ENCODE measurements at places on chromosomes 6 and 20.

GRCh38 chr6:48713612-48714011 lies 602.6 kb upstream of the PTCHD4 start:
- DNase-seq = no peak

GRCh38 chr6:54194067-54194466 lies 82.8 kb downstream of the MLIP start:
- no peak for DNase-seq

GRCh38 chr6:21061892-21062291 lies 527.6 kb downstream of the CDKAL1 start:
- DNase-seq = no peak

GRCh38 chr6:169176361-169176991 lies 77.2 kb downstream of the THBS2 start:
- DNase-seq = no peak

DNA sequence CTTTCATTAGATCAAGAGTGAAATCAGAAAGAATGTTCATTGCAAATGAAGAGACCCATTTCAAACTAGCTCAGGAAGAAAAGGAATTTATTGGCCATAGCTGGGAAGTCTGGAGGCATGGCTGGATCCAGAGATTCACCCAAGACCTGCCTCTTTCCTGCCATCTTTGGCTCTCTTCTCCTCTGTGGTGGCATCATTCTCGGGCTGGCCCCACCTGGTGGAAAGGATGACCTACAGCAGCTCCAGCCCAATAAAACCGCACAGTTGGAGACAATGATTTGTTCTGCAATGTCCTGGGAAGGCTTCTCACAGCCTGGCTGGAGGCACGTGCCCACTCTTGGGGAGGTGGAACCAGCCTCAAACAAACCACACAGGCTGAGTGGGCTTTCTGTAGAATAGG lies 18.1 kb upstream of the FERMT1 start:
- no peak for DNase-seq

DNA sequence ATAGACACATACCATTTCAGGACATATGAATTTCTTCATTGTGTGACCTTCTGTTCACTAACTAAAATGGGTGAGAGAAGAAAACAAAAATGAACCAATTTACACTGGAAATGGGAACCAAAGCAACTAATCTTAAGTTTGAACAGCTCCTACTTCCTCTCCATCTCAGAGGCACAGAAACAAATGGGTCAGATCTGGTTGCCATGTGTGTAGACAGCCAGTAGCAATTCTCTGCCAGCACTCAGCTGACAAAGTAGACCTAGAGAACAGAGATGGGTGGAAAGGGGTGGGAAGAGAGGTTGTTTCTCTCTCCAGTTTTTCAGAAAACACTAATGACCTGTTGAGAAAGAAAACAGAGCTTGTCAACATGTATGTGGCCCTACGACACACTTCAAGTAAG lies 14.3 kb upstream of the POPDC3 start:
- no peak for DNase-seq

DNA sequence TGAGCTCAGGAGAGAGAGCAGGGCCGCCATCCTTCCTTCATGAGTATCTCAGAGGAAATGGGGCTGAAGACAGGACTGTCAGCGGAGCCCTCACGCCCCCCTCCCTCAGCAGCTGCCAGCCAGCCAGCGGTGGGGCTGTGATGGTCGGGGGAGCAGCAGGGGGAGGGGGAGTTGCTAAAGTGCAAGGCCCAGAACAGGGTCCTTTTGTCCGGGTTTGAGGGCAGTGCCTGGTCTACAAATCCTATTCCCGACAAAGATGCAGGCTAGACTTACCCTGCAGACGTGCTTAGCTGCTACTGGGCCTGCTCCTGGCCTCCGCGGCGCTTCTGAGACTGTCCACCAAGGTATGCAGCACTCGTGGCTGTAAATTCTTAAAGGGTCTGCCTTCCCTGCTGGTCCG lies 593.4 kb upstream of the CDH4 start:
- DNase-seq = no peak

DNA sequence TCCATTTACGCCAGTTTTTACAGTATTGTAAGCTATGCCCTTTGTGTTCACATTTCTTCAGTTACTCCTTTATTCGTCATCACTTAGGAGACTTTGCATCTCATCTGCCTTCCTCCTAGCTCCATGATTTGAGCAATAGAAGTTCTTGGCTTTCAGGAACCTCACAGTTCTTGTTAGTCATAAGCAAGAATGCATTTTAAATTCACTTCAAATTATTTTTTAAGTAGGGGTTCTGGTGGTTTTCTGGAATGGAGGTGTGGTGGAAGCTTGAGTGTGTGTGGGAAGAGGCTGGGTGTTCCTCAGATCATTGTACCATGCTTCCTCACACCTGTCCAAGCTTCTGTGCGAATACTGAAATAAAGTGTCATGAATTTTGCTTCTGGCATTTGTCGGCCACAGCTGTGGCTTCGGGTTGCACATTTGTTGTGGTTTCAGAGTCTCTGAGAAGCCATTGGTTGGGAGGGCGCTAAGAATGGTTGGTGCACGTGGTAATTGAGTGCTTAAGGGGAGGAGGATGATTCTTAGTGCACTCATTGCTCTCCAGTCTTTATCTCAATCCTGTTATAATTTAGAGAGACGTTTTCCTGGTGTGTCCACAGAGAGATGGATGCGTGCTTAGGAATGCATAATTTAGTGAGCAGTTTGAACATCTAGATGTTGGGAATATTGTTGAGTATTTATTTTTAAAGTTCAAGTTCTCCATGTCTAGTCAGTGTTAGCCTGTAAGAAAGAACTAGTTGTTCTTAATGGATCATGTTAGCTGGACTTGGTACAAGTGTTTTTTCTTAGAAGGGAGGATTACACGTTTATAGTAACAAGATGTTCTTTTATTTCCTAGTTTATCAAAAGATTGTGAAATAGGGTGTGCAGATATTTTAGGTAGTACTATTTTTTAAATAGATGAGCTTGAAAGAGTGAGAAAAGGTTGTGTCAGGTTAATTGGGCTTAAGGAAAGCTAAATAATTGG lies 31.9 kb downstream of the FOXO3 start:
- peak; percentile 94 for DNase-seq

DNA sequence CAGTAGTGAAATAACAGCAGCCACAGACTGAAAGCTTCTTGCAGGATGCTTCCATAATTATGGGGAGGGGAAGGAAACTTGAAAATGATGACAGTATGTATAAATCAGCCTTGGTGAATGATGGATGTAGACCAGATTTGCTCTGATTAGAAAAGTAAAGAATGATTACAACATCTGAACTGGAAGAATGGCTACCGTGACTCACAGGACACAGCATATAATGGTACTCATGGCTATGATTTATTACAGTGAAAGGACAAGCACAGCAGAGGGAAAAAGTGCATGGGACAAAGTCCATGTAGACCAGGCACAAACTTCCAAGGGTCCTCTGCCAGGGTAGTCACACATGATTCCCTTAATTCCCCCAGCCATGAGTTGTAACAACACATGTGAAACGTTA lies 70.7 kb upstream of the POPDC3 start:
- no peak for DNase-seq

- DNase-seq = no peak
These were observed 18.8 kb upstream of the EZR start for GRCh38 chr6:158837684-158838625.

GRCh38 chr20:36491901-36492617 lies 49.3 kb upstream of the MYL9 start:
- no peak for DNase-seq

GRCh38 chr6:75993236-75994162 lies 79.0 kb downstream of the IMPG1 start:
- DNase-seq = no peak

GRCh38 chr6:33380272-33380981 lies 11.2 kb upstream of the KIFC1 start:
- DNase-seq = no peak

GRCh38 chr6:152018876-152019275 lies 211.4 kb downstream of the ESR1 start:
- DNase-seq = no peak

GRCh38 chr6:28558629-28559028 lies 32.9 kb downstream of the GPX5 start:
- peak; percentile 25 for DNase-seq

Measured in tongue (tissue), 3 donors.